Thymus (tissue), 14 donors: ENCODE measurements at places on chromosomes 13 and 19.
A peak's percentile ranks its signal among the peaks of the same experiment; 100 is the strongest.

- H3K27ac ChIP-seq: no peak overlapping the region
- no peak overlapping the region for H3K4me3 ChIP-seq
- no peaks in the 10 kb centered on the region for H3K4me1 ChIP-seq
- no peaks in the 10 kb centered on the region for H3K27me3 ChIP-seq
These were observed 28.9 kb downstream of the FRY start for GRCh38 chr13:32060401-32060878.

- no peaks in the 10 kb centered on the region for H3K27me3 ChIP-seq
- peaks cover 2% of the 10 kb centered on the region for H3K36me3 ChIP-seq
- DNase-seq: no peak
- H3K27ac ChIP-seq: peak overlapping the region; percentile 84
- H3K4me3 ChIP-seq: peak overlapping the region; percentile 60
These were observed 541 bp downstream of the ELF1 start for GRCh38 chr13:41018602-41018948.

- no peaks in the 10 kb centered on the region for H3K4me1 ChIP-seq
- peaks cover 38% of the 10 kb centered on the region for H3K27me3 ChIP-seq
- no peaks in the 10 kb centered on the region for H3K36me3 ChIP-seq
These were observed 41.7 kb downstream of the CELF5 start for GRCh38 chr19:3266092-3266693.

- peak overlapping the region; percentile 53 for H3K27ac ChIP-seq
- peak overlapping the region; percentile 57 for H3K4me3 ChIP-seq
- peaks cover 9% of the 10 kb centered on the region for H3K4me1 ChIP-seq
These were observed 30.8 kb upstream of the RFC3 start for GRCh38 chr13:33787051-33787591.

DNA sequence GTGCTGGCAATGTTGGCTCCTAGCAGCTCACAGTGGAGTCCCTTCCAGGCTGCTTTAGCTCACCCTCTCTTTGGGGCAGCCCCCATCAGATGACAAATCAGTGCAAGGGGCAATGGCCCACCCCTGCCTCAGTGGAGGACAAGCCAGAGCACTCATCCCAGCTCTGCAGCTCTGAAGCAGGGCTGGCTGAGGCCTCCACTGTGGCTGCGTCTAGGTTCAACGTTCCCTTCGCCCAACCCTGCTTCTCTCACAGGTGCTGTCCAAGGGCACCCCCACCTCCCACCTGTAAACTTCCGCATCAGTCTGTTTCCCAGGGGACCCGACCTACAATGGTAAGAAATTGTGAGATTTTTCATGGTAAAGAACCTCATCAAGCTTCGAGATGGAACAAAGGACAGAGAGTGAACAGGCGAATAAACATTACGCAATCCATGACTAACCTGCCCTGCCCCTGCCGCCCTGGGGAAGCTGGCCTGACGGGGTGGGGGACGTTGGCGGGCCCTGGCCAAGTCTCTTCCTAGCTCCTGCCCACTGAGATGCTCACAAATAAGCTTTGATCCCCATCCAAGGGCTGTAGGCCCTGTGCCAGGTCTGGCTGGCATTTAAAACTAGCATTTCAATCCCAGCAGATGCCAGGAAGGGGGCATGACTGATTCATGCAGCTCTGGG lies 40.5 kb downstream of the DZIP1 start:
- H3K27me3 ChIP-seq: no peaks in the 10 kb centered on the region
- no peak overlapping the region for H3K4me3 ChIP-seq
- DNase-seq: no peak
- H3K27ac ChIP-seq: no peak overlapping the region
- no peaks in the 10 kb centered on the region for H3K36me3 ChIP-seq

DNA sequence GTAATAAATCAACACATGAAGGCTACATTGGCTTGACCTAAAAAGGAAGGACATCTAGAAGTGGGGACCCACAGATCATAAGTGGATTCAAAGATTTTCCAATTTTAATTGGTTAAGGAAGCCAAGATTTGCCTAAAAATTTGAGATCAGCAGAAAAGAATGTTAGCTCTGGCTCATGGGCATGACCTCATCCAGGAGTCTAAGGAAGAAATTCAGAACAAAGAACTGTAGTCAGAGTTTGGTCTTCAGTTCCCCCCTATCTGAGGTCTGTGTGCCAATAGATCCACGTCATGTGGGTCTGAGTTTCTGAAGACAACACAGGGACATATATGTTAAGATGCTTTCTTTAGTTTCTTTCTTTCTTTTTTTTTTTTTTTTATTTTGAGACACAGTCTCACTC lies 648.8 kb upstream of the SPRY2 start:
- no peak overlapping the region for H3K27ac ChIP-seq
- H3K4me3 ChIP-seq: no peak overlapping the region
- no peaks in the 10 kb centered on the region for H3K4me1 ChIP-seq
- no peaks in the 10 kb centered on the region for H3K27me3 ChIP-seq
- H3K36me3 ChIP-seq: no peaks in the 10 kb centered on the region

DNA sequence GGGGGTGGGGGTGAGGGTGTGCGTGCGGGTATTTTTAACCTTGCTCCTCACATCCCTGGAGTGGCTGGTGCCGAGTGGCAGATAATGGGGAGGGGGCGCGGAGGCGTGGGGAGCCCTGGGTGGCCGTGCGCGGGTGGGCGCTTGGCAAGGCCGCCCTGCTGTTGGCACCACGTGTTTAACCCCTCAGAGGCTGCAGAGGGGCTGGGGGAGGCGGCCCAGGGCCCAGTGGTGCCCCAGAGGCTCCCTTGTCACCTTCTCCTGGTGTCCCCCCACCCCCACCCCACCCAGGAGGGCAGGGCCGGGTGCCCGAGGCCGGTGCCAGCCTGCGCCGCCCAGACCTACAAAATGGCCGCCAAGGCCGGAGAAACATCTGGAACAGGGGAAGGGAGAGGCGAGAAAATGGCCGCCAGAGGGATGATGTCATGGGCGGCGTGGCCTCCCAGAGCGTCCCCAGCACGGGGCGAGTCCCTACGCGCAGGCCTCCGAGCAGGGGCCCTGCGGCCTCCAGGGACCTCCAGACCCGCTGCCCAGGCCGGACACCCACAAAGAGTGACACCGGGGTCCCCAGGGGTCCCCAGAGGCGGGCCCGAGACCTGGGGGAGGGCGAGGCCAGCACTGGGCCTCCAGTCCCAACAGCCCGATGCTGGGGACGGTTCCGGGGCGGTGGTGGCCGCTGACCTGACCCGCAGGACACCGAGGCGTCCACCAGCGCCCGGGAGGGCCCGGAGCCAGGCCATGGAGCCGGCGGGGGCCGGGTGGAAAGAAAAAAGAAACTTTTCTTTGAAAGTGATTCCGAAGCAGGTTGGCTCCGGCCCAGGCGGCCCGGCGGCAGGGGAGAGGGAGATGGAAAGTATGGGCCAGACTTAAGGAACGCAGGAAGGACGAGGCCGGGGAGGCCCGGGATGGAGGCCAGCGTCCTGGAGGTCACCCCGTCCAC lies 38.2 kb downstream of the NFIC start:
- H3K27me3 ChIP-seq: no peaks in the 10 kb centered on the region
- peaks cover 11% of the 10 kb centered on the region for H3K36me3 ChIP-seq
- DNase-seq: no peak

DNA sequence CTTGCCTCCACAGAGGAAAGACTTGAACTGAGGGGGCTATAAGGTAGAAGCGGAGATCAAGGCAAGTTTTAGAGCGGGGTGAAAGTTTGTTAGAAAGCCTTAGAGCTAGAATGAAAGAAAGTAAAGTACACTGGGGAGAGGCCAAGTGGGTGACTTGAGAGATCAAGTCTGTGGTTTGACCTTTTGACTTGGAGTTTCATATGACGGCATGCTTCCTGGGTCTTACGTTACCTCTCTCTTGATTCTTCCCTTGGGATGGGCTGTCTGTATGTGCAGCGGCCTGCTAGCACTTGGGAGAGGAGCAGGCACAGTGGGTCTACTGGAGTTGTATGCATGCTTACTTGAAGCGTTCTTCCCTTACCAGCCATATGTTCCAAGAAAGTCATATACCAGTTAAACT lies 1768.5 kb downstream of the PCDH9 start:
- no peak overlapping the region for H3K27ac ChIP-seq
- no peaks in the 10 kb centered on the region for H3K4me1 ChIP-seq
- H3K27me3 ChIP-seq: no peaks in the 10 kb centered on the region
- H3K36me3 ChIP-seq: no peaks in the 10 kb centered on the region

DNA sequence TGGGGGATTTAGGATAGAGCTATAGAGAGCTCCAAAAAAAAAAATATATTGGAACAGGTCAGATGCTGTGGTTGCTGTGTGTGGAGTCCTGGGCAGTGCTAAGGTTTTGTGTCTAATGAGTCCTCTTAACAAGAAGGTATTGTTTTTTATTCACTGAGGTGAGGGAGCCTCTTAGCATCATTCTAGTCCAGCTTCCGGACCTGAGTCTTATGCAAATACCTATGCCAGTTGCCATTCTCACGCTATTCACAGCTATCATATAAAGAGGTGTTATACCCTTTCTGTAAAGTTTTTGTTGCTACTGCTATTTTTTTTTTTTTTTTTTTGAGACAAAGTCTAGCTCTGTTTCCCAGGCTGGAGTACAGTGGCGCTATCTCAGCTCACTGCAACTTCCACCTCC lies 1.4 kb downstream of the NLRP2 start:
- H3K4me3 ChIP-seq: no peak overlapping the region
- no peaks in the 10 kb centered on the region for H3K36me3 ChIP-seq
- no peaks in the 10 kb centered on the region for H3K4me1 ChIP-seq
- H3K27ac ChIP-seq: no peak overlapping the region
- H3K27me3 ChIP-seq: no peaks in the 10 kb centered on the region
